ENCODE measurements at places on chromosomes 5 and 9.
A peak's percentile ranks its signal among the peaks of the same experiment; 100 is the strongest.

DNA sequence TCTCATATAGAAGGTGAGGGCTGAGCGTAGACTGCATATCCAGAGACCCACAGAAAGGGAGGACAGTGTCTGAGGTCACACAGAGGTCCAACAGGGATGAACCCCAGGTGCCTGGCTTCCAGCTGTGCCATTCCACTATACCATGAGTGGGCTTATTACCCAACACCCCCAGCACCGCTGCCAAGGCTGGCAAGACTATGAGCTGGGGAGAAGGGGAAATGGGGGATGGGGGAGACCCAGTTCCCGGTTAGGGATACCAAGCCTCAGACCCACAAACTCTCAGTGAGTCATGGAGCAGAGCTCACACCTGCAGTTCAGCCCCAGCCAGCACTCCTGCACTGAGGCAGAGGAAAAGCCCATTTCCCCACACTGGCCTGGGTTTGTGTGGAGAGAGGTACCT, 106.4 kb downstream of the PSD2 start:
- DNase-seq, result no peak

- peak; percentile 89 for DNase-seq
Measured at GRCh38 chr9:136902259-136902821, 16.0 kb downstream of the TRAF2 start.

DNA sequence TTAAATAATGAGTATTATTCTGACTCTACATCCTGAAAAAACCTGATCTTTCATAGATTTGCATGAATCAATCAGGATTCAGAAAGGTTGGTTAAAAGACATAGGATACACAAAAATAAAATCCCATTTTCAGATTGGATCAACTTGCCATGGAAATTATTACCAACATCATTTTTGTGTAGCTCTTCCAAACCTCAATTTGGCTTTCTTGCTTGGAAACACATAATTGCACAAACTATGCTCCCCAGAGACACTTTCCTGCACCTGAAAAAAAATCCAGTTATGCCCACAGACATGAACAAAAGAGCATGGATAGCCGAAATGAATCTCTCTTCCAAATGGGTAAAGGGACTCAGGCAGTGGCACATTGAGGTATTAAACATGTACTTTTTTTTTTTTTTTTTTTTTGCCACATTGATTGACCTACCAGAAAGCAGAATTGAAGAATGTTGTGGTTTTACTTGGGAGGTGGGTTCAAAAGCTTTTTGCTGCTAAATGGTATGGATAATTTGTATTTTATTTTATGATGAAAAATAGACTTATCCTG, 135.4 kb upstream of the FBN2 start:
- no peak for DNase-seq

GRCh38 chr5:22908129-22908528, 55.0 kb upstream of the CDH12 start:
- DNase-seq, result peak; percentile 88

GRCh38 chr5:142421228-142421617, 96.4 kb upstream of the SPRY4 start:
- no peak for DNase-seq

DNA sequence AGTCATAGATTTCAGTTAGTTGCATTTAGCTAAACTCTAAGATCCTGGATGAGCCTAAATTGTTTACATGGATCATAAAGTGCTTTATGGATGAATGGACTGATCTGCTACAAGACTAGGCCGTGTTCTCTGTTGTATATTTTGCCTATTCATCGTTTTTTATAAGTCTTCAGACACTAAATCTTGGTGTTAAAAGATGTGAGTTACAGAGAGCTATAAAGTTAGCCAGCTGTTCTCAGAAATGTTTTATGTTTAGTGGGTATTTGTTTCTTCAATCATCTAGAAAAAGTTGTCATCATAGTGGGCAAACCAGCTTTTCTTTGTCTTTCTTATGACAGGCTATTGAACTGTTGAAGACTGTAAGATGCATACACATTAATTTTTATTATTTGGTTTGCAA, 585.8 kb upstream of the SEMA6A start:
- DNase-seq, result no peak

GRCh38 chr5:1129711-1130055, 17.8 kb upstream of the SLC12A7 start:
- DNase-seq, result no peak

- no peak for DNase-seq
Measured at GRCh38 chr9:20988061-20988460, 43.4 kb downstream of the HACD4 start.

DNA sequence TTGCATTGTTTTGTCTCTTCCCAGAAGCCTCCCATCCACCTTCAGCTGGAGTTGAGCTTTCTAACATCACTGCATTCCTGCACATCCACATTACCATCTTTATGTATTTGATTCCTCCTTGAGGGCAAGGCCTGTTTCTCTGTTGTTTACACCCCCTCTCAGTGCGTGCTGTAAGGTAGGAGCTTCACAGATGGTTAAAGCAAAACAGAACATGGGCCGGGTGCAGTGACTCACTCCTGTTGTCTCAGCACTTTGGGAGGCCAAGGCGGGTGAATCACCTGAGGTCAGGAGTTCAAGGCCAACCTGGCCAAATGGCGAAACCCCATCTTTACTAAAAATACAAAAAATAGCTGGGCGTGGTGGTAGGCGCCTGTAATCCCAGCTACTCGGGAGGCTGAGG, 110.9 kb downstream of the KCNIP1 start:
- peak; percentile 75 for DNase-seq

GRCh38 chr9:108543251-108543778, 312.5 kb downstream of the ACTL7B start:
- DNase-seq, result no peak

DNA sequence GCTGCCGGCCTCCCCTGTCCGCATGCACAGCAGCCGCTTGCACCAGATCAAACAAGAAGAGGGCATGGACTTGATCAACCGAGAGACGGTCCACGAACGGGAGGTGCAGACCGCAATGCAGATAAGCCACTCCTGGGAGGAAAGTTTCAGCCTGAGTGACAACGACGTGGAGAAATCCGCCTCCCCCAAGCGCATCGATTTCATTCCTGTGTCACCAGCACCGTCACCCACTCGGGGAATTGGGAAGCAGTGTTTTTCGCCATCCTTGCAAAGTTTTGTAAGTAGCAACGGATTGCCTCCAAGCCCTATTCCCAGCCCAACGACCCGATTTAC, 75.3 kb downstream of the PIP5K1B start:
- no peak for DNase-seq

DNA sequence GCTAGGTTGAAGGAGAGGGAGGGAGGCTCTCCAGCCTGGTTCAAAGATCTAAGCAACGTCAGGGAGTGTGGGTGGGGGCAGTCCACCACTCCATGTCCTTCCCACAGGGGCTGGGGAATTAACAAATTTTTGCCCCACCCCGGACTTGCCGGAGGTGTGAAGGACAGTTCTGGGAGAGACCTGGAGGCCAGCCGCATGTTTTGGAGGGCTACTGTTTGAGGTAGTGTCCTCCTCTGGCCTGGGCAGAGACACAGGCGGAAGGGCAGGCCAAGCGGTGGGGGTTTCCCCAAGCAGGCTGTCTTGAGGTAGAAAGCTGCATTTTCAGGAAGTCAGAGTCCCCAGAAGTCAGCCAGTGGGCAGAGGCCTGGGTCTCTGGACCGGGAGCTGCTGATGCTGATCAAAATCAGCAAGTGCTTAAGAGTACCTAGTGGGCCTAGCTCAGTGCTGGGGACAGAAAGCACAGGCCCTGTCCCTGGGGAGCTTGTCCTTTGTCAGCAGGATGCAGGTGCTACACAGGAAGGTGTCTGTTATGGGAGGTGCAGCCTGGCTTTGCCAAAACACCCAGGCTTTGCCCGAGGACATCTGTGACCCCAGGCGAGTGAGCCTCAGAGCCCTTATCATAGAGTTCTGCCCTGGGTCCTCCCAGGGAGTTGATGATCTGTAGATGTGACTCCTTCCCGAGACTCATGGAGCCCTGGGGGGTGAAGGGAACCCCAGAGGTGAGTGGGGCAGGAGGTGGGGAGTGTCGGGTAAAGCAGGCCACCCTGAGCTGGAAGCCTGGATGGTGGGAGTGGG, 18.5 kb downstream of the JADE2 start:
- DNase-seq, result no peak

GRCh38 chr5:111387361-111387760, 125.0 kb downstream of the STARD4 start:
- no peak for DNase-seq

GRCh38 chr5:5182508-5183188, 42.5 kb downstream of the ADAMTS16 start:
- DNase-seq, result no peak

DNA sequence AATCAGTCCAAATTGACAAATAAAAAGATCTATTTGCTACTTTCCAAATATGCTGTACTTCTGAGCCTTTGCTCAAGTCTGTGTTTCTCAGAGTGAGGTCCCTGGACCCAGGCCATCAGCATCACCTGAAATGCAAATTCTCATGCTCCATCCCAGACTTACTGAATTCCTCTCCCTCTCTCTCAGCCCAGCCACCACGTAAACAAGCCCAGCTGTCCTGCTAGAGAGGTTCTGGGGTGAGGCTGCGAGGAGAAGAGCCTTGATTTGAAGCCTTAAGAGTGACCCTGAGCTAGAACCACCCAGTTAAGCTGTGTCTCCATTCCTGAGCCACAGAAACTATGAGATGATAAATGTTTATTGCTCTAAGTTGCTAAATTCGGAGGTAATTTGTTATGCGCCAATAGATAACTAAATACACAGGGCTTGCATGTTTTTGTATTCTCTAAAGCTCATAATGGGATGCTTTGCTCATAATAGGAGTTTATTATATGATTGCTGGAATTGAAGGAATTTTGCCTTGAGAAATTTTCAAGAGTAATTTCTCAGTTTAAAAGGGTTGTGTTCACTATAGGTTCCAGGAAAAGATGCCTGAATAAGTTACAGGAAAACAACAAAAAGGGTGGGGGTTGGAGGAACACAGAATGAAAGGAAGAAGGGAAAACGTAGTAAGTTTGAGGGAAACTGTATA, 98.9 kb upstream of the SPATA31D4 start:
- DNase-seq, result peak; percentile 45

- DNase-seq, result peak; percentile 48
Measured at GRCh38 chr9:95726756-95727155, 148.7 kb upstream of the ERCC6L2 start.

DNA sequence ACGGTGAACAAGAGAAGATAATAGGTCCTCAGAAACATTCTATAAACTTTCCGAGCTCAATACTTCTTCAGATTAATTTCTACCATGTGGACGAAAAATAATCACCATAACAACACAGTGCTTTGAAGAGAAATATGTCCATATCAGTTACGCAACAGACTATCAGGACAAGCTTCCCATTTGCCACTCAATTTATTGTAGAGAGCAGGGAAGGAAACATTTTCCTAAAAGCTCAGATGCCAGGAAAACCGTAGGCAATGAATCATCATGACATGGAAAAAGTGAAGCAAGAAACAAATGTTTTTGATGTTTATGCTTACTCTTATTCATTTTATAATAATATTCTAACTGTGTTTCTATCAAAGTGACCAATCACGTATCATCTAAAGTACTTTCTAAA, 87.6 kb downstream of the S1PR3 start:
- peak; percentile 71 for DNase-seq

- DNase-seq, result no peak
Measured at GRCh38 chr5:168749391-168750100, 170.4 kb upstream of the PANK3 start.

GRCh38 chr9:14240537-14240936, 73.4 kb downstream of the NFIB start:
- DNase-seq, result no peak

- DNase-seq, result no peak
Measured at GRCh38 chr9:90799271-90799852, 2.3 kb upstream of the SYK start.

GRCh38 chr5:66356011-66356565, 212.0 kb downstream of the SREK1 start:
- DNase-seq, result no peak

- DNase-seq, result no peak
Measured at GRCh38 chr5:1542781-1543180, 19.0 kb upstream of the LPCAT1 start.

- DNase-seq, result no peak
Measured at GRCh38 chr9:129328355-129329042, 150.4 kb upstream of the IER5L start.

DNA sequence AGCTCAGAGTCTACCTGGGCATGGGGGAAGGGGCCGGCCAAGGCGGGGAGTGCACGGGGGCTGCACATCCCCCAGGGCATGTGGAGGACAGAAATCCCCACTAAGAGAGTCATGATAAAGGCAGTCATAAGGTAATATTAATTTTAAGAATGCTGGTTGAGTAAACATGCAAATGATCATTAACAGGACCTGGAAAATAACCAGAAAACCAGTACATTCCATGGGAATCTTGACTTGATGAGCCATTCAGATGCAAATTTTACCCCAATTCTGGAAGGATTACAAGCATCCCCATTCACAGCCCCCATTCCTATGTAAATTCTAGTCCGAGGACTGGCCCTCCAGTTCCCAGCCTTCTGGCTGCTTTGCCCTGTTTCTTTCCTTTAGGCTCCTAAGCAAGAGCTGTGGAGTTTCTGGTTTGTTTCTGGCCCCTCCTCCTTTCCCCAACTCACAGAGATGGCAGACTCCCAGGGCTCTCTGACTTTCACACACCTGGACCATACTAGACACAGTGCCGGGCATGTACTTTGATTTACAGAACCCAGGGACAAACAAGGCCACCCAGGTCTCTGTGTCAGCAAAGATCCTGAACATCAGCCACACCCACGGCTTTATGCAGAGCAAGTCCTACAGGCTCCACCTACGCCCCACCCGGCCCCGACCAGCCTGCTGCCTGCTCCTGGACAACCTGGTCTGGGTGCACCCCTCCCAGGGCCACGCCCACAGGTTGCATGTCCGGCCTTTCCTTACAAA, 62.7 kb downstream of the SEMA4D start:
- DNase-seq, result no peak

- no peak for DNase-seq
Measured at GRCh38 chr5:168001318-168001717, 290.1 kb upstream of the WWC1 start.

- DNase-seq, result no peak
Measured at GRCh38 chr5:158635565-158635964, 464.2 kb downstream of the EBF1 start.

GRCh38 chr5:40441733-40442132, 238.0 kb upstream of the PTGER4 start:
- DNase-seq, result no peak

GRCh38 chr5:54304040-54304439, 6.3 kb downstream of the ARL15 start:
- DNase-seq, result no peak

GRCh38 chr9:75664597-75664996, 225.9 kb upstream of the PCSK5 start:
- no peak for DNase-seq

- no peak for DNase-seq
Measured at GRCh38 chr5:53815471-53815870, 255.0 kb downstream of the NDUFS4 start.

GRCh38 chr9:71521132-71521531, 247.2 kb downstream of the CEMIP2 start:
- DNase-seq, result no peak

- peak; percentile 23 for DNase-seq
Measured at GRCh38 chr9:127121628-127122175, 733 bp downstream of the ANGPTL2 start.

All from iris pigment epithelial cell (primary cell).